Kidney epithelial cell (primary cell): ENCODE measurements at places on chromosomes 1 and 21.

DNA sequence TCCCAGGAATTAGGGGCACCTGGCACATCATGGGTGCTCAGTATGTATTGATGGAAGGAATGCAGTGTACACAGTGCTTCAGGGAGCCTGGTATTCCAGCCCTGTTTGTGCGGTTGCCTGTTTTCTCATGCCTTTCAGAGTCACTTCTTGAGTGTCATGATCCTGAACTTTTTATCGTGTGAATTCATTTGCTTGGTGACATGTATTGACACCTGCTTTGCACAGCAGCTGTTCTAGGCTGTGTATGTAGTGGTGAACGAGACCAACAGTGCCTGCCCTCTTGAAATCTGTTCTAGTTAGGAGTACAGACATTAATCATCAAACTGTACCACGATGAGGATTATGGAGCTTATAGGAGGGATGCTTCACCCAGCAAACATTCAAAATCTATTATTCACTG lies 6.1 kb downstream of the HTR6 start:
- DNase-seq, result no peak

DNA sequence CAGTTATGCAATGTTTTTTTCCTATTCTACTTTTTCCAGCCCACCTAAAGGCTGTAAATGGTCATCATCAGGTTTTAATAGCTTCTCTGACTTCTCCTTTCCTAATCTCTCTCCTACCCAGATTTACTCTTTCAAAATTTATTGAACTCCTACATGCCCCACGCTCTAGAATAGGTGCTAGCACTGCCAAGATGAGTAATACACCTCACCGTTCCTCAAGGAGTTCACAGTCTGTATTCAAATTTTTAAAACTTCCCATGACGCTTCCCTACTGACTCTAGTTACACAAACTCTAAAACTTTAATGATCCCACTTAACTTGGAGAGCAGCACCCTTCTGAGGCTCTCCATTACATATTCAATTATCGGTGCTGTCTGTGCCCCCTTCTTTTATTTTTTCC lies 51.6 kb downstream of the ALG14 start:
- no peak for DNase-seq

- no peak for DNase-seq
Measured at GRCh38 chr1:3930301-3931006, 30.4 kb upstream of the C1orf174 start.

DNA sequence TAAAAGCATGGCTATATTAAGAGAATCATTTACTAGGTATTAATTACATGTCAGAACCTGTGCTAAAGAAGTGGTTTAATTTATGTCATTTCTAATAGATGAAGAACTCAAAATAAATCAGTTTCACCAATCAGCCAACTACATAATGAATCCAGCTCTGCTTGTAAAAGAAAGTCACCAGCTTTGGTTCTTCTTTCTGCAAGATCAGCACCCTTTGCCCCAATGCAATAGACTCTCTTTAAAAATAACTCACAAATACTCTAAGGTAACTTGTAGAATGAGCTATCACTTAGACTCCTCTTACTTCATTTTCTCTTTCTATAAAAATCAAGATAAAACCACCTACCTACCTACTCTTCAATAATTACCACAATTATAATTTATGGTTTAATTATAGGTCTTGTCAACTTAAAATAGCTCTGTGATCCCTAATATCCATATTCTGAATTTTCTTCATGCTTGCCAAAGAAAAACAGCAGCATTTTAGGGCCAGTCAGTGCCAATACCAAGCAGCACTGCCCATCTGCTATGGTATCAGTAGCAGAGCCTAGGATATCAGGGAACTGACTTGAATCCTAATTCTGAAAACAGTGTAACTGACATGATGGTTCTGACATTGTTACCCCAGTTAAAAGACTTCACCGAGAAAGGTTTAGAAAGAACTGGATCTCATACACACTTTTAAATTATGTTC lies 11.3 kb downstream of the SLC19A2 start:
- DNase-seq, result no peak

- DNase-seq, result no peak
Measured at GRCh38 chr1:2629627-2630497, 3.0 kb downstream of the MMEL1 start.

- DNase-seq, result peak; percentile 29
Measured at GRCh38 chr1:162206749-162207635, 137.5 kb downstream of the NOS1AP start.

GRCh38 chr21:45763074-45763473 lies 119.5 kb downstream of the PCBP3 start:
- no peak for DNase-seq

DNA sequence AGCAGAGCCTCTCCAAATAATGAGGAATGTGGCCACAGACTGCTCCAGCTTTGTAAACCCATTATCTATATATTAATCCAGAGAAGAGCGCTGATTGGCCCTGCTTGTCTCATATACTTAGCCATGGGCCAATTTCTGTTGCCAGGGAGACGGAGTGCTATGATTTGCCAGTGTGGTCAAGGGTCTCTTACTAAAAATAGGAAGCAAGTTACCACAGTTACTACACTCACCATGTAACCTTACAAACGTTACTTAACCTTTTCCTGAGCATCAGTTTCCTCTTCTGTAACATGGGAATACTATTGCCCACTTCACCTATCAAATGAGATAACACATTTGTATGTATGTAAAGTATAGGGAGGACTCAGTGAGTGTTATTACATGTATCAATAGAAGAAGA lies 7.7 kb upstream of the S100A2 start:
- no peak for DNase-seq

DNA sequence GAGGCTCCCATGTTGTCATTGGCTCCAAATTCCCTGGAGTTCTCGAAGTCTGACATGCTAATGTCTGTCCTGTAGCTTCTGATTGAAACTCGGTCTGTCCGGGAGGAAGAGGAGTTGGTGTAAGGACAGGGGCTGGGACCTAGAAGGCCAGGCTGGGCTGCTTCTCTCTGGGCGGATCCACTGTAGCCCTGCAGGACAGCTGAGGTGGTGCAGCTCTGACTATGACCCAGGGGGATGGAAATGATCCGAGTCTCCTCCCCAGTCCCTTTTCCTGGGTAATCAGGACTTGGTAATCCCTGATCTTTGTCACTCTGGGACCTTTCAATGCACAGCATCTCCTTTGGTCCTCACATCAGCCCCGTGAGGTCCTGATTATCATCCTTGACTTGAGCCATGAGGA lies 10.0 kb upstream of the FCMR start:
- DNase-seq, result no peak

GRCh38 chr1:97740891-97741290 lies 179.9 kb downstream of the DPYD start:
- no peak for DNase-seq

DNA sequence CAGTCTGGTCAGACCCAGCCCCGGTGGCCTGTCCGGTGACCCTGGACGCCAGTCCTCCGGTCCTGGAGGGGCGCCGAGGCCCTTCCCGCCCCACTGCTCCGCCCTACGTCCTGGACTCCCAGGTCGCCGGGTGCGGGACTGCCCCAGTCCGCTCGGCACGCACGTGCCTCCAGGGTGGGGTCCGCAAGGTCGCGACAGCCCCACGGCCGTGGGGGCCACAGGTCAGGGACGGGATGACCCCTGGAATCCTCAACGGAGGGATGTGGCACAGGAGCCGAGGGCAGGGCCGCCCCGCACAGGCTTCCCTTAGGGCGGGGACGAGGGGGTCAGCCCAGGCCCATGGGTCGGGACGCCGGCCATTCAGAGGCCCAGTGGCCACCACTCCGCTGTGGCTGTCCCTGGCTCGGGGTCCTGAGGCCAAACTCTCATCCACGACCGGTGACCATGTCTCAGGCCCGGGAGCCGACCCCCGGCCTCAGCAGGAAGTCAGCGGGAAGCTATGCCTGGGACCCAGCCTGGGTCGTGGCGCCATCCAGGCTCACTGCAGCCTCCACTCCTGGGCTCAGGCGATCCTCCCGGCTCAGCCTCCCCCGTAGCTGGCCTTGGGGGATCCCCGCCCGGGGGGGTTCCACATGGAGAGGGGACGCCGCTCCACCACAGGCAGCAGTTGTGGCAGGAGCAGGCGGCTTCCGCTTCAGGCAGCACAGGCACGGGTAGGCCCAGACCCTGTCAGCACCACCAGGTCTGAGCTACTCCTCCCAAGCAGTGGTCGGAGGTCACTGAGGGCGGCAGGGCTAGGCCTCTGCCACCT lies 599 bp upstream of the TMEM240 start:
- DNase-seq, result no peak

DNA sequence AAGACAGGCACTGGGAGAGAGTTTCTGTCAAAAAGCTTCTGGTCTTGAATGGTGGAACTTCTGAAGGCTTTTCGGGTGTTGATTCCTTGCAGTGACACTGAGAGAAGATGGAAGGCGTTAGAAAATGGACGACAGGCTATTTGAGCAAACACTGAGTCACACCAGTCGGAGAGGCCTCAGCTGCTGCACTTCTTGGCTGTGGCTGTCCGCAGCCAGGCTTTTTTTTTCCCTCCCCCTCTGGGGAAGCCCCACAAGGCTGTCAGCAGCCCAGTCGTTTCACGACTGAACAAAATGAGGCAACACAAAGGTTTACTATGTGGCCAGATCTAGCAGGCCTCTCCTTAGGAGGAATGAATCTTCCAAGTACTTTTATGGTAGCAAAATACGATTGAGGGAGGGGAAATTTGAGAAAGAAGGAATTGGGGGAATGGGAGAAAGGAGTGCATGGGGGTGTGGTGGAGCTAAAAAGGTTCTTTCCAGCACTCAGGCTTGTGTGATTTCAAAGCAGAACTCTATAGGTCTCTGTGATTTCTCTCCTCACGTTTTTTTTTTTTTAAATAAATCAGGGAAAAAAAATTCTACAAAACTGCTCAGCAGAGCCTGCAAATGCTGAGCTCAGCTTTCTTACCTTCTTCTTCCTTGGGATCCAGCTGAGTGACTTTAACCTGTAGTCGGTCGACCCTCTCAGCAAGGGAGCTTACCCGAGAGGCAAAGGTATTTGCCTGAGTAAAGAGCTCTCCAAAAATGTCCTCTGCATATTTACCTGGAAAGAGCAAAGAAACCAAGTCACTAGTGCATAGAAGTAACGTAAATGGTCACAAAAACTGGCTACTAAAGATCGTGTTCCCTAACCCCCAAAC lies 26.1 kb downstream of the GPR3 start:
- DNase-seq, result peak; percentile 84

- DNase-seq, result no peak
Measured at GRCh38 chr1:202168861-202169260, 8.5 kb upstream of the PTPN7 start.

DNA sequence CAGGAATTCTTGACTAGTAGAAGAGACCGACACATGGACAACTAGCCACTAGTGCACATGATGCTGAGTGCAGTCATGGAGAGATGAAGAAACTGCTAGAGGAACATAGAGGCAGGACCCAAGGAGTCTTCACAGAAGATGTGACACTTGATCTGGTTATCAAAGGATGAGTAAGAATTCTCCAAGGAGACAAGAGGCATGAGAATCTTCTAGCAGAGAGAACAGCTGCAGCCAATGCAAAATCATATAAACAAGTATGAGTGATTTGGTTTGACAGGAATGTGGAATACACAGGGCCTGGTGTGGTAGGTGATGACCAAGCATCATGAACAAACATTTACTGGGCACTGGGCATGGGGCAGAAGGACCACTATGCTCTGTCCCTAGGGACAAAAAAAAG lies 140.9 kb upstream of the CTTNBP2NL start:
- no peak for DNase-seq

GRCh38 chr1:30606166-30606565 lies 117.2 kb downstream of the MATN1 start:
- no peak for DNase-seq

GRCh38 chr1:46689356-46689755 lies 17.7 kb downstream of the TEX38 start:
- no peak for DNase-seq

DNA sequence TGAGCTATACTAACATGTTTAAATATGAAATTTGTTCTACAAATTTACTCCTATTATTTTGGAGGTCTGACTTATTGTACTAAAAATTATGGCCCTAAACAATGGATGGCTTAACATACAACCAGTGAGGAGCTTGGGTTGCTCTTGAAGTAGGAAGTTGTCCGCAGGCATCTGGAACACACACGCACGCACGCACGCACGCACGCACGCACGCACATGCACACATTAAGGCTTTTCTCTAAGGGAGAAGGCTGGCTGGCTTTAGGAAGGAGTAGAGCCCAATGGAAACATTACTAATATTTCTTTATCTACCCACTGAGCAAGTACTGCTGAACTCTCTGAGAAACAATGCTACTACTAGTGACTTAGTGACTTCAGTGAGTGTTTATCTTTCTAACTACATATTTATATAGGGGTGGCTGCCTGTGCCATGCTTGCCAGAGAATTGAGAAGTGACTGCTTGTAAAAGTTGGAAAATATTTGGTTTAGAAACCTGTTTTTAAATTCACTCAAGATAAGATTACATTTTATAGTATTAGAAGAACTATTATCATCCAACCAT lies 16.2 kb upstream of the ARHGAP29 start:
- no peak for DNase-seq

DNA sequence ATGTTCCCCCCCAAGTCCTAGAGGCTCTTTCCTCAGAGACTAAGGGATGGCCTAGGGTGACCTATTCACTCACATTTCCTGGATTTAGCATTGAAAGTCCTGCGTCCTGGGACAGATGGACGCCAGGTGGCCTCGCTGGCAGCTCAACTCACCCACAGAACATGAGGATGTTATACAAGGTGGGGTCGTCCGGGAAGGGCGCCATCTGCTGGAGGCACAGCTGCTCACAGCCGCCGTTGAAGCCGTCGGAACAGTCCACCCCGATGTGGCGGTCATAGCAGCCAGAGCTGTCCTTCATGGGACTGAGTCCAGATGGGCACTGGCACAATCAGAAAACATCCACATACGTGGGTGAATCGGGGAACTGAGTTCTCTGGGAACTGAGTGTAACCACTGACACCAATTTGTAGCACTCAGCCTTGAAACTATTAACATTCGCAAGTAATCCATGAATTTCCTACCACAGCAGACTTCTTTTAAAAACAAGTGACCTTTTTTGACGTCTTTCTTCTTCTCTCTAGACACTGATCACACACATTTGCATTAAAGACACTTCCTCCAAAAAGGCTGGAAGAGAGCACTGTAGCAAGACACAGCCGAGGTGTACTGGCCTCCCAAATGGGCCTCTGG lies 215.4 kb downstream of the ASTN1 start:
- DNase-seq, result peak; percentile 2

- no peak for DNase-seq
Measured at GRCh38 chr1:165187031-165188009, 169.2 kb downstream of the LMX1A start.

DNA sequence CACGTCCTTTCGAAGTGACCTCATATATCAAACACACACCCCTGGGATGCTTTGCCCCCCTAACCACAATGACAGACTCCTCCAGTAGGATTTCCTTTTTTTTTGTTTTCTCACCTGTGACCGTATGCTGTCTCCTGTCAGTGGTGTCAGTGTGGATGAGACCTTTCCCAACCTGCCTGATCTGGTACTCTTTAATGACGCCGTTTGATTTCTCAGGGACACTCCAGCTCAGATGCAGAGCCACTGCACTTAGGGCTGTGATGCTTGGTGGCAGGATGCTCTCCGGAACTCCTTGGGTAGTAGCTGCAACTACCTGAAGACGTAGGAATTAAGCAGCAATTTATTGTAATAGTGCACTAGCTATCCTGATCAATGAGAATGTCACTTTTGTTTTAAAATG lies 212.6 kb downstream of the KCTD3 start:
- no peak for DNase-seq

- DNase-seq, result no peak
Measured at GRCh38 chr1:28642056-28642846, 616 bp downstream of the TAF12 start.

- DNase-seq, result no peak
Measured at GRCh38 chr1:94048413-94049164, 72.4 kb downstream of the ABCA4 start.
